ENCODE measurements at places on chromosomes 4 and X.

GRCh38 chr4:8541981-8542715, 38.0 kb upstream of the GPR78 start:
- no peak for DNase-seq

GRCh38 chr4:89653012-89653411, 183.9 kb downstream of the SNCA start:
- no peak for DNase-seq

DNA sequence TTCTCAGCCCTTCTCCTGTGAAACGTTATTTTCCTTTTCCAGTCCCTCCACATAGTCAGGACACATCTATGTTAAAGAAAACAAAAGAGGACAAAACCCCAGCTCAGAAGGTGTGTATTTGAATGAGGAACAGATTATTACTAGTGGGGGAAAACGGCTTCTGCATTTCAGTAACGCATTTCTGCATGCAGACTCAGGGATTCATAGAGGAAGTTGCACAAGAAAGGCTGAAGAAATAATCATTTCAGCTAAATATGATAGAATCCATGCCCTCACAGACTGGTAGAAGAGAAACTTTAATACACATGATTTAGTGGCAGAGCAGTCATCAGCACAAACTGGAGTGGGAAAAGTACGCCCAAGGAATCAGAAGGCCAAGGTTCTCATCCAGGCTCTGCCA, 270.8 kb upstream of the FGF13 start:
- DNase-seq, result no peak

GRCh38 chr4:7723625-7724024, 216.0 kb downstream of the AFAP1 start:
- no peak for DNase-seq

DNA sequence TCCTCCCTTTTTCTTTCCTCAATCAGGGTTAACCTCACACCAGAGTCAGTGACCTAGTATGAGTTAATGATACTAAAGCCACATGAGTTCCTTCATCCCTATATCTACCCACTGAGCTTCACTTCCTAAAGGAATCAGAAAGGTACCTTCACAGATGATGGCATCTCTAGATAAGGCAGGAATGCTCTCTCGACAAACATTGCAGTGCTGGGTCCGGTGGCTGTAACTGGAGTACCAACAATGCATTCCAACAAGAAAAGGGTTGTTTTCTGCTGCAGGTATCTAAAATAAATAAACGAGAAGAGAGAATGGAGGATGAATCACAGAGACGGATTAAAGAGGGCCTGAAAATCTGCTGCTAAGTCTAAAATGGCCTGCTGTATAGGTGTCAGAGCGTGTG, 66.7 kb downstream of the DGKK start:
- DNase-seq, result no peak

GRCh38 chrX:132786217-132786616, 172.2 kb downstream of the HS6ST2 start:
- no peak for DNase-seq

- no peak for DNase-seq
Measured at GRCh38 chr4:80229590-80229989, 32.3 kb downstream of the PRDM8 start.

DNA sequence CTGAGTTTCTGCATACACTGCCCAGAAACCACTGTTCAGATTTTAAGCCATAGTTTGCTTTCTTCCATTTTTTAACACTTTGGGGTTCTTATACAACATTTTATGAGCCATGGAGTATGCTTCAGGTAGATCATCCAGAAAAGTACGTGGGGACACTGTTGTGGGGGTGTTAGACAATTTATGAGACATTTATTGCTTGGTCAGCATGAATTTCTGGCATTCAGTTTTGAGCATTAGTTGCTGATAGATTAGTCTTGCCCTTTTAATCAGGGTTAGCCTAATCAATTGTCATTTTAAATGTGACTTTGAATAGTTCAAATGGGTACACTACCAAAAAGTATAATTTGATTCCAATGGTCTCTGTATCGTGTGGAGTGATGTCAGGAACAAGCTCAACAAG, 434.9 kb downstream of the GPM6A start:
- no peak for DNase-seq

GRCh38 chrX:53445977-53446376, 11.8 kb upstream of the HSD17B10 start:
- DNase-seq, result no peak

- no peak for DNase-seq
Measured at GRCh38 chrX:118824173-118824730, 628 bp downstream of the ZCCHC12 start.

GRCh38 chr4:39609454-39609931, 29.2 kb downstream of the SMIM14 start:
- DNase-seq, result no peak

DNA sequence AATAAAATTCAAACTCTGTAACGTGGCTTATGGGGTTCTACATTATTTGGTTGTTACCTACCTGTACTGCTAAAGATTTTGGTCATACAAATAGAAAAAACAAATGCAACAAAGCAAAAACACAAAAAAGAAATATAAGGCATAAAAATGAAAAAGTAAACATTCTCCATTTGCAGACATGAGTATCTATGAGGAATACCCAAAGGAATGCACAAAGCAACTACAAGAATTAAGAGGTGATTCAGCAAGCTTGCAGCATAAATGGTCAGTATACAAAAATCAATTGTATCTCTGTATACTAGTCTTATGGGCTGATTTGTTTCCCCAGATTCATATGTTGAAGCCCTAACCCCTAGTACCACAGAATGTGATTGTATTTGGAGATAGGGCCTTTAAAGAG, 3.6 kb upstream of the PDE5A start:
- no peak for DNase-seq
